Fibroblast of skin of right quadriceps (primary cell): ENCODE measurements at places on chromosomes 4 and X.
A peak's percentile ranks its signal among the peaks of the same experiment; 100 is the strongest.

- peak; percentile 84 for DNase-seq
These were observed 186.9 kb downstream of the CAMK2D start for GRCh38 chr4:113574636-113575103.

DNA sequence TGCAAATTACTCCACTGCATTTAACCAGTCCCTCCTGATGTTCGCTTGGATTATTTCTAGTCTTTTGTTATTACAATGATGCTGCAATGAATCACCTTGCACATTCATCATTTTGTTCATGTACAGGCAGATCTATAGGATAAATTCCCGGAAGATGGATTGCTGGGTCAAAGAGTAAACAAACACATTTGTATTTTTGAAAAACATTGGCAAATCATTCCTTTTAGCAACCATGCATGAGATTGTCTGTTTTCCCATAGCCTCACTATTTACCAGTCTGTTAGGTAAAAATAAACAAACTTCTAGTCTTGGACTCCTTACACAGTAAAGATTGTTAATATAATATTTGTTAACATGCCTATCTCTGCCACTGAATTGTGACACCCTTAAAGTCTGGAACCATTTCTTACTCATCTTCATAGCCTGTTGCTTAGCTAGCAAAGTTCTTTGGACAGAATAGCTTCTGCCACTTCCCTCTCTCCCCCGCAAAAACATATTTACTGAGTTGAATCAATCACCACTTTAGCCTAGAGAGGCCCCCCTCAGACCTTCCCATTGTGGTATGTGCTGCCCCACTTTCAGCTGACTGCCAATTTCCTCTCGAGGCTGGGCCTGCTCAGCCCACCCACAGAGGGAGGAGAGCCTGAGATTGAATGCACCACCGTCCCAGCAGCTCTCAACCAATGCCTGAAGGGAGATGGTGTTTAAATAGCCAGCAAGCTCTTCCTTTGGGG, 108.4 kb upstream of the ATXN3L start:
- DNase-seq, result peak; percentile 95

DNA sequence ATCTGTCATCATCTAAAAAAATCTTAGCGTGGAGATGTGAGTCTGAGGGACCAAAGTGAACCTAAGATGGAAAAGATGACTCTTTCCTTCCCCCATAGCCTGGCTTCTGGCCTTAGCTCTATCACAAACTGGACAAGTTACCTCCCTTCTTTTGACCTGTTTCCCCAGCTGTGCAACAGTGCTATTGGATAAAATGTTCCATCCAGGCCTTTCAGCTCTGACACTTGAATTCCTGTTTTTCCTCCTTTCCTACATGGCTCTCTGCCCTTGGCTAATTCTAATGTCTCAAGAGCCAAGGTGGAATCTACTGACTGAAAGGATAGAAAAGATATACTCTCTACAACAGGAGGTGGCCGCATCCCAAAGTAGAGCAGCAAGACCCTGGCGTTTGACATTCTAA, 84.5 kb upstream of the ARHGEF9 start:
- DNase-seq, result no peak

GRCh38 chrX:40081679-40082068, 16.1 kb downstream of the BCOR start:
- no peak for DNase-seq

- no peak for DNase-seq
These were observed 339.2 kb downstream of the TMA16 start for GRCh38 chr4:163833669-163834068.

DNA sequence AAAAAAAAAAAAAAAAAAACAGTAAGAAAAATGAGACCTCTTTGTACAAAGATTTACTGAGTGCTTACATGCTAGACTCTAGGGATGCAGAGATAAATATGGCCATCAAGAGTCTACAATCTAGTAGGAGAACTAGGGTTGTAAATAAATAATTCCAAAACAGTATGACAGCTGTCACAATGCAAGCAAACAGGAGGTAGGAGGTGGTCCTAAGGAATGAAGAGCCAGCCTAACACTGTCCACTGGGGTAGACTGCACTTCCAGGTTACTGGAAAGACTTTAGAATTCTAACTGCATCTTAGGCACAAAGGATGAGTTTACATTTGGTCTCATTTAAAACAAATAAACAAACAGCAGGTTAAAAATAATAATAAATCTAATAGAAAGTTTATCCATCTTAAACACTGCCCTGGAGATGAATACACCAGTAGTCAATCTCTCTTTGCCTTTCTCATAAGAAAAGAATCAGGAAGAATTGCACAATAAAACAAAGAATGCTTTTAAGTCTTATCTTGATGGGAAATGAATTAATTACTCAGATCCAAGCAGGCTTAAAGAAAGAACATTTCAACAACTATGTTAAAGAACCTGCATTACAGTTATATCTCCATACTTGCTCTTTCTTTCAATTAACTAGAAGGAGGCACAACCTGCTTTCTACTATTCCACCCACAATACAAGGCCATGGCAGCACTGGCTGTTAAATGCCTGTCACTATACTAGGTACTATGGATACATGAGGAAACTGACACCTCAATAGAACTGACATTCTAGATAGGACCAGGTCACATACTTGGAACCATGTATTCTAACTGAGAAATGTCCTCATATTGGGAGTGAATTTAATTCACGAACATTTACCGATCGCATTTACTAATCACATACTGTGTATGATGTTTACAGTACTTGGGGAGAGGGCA, 12.7 kb downstream of the ADGRA3 start:
- DNase-seq, result peak; percentile 21

- DNase-seq, result peak; percentile 78
These were observed 173.0 kb upstream of the CASK start for GRCh38 chrX:42096265-42096920.
